Esophagus mucosa (tissue), 1 donor: ENCODE measurements at places on chromosomes 7 and 10. TPM values are rescaled to one million over a fixed set of nuclear protein-coding genes. Genes with fewer than 3 reads are reported as not detected.

SPDYE18 gene
- total RNA-seq: not detected

FAM20C gene
- total RNA-seq: 12.6 TPM

FAM180A gene
- total RNA-seq: 0.68 TPM

PRR15 gene
- 0.92 TPM for total RNA-seq

VIPR2 gene
- 0.04 TPM for total RNA-seq

HHEX gene
- 1.1 TPM for total RNA-seq

- ATAC-seq: no peak
These were observed 20.4 kb downstream of the GNAT3 start for GRCh38 chr7:80491462-80491861.

GRCh38 chr7:137521451-137521850 is 177.9 kb upstream of the PTN start:
- no peak for ATAC-seq

GRCh38 chr7:137846827-137847567 is at the start of gene DGKI:
DGKI (minus strand) TSS chr7:137846974.
- peak; percentile 25 for ATAC-seq

- no peak for ATAC-seq
These were observed 101.6 kb downstream of the C10orf90 start for GRCh38 chr10:126568809-126569385.

GRCh38 chr10:119501690-119502089 is 40.8 kb downstream of the RGS10 start:
- no peak for ATAC-seq

GRCh38 chr10:47326927-47327330 is 4.7 kb downstream of the GDF2 start:
- no peak for ATAC-seq

- ATAC-seq: no peak
These were observed 262.8 kb downstream of the FGFR2 start for GRCh38 chr10:121335386-121335925.

DNA sequence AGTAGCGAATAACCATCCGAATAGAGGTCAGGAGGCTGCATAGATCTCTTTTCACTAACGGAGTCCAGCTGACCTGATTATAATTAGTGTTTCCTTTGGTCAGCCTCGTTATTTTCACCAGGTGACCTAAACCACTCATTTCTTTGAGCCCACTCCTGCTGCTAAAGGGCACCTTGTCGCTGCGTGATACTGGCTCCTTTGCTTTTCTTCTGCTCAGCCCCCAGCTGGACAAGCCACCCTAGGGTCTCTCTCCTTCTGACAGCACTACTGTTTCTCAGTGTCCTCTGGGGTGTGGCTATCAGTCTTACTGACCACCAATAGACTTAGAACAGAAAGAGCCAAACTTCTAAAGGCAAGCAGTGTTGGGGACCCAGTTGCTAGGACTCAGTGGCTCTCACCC is 2.7 kb upstream of the IGFBP3 start:
- no peak for ATAC-seq

- ATAC-seq: peak; percentile 45
These were observed 678 bp upstream of the TMEM106B start for GRCh38 chr7:12210179-12211053.

- ATAC-seq: no peak
These were observed 220.5 kb downstream of the PTPRN2 start for GRCh38 chr7:158366916-158367633.

- ATAC-seq: no peak
These were observed 124.8 kb downstream of the SAMD9 start for GRCh38 chr7:92992932-92993331.

DNA sequence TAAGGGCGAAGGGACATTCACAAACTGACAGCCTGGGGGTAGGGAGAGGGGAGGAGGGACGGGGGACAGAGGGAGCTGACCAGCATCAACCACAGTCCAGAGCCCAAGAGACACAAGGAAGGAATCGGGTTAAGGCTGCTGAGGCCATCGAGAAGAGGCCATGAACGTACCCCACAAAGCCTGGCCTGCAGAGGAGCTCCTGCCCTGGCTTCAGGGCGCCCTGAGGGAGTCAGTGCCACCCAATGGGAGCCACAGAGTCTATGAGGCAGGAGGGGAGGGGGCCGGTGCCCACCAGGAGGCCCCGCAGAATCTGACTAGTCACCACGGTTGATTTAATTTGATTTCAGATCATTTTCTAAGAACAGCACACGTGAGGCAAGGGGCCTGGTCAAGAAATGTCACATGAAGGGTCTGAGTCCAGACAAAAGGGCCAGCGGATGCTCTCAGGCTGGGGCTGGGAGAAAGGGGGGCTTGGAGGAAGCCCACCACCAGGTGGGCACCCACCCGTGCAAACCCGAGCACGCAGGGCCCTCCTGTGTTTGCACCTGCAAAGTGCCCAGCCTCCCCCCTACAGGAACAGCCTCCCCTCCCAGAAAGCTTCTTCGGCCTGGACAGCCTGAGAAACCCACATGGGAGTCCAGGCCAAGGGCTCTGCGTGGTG is 40.4 kb downstream of the CAMK2B start:
- no peak for ATAC-seq

DNA sequence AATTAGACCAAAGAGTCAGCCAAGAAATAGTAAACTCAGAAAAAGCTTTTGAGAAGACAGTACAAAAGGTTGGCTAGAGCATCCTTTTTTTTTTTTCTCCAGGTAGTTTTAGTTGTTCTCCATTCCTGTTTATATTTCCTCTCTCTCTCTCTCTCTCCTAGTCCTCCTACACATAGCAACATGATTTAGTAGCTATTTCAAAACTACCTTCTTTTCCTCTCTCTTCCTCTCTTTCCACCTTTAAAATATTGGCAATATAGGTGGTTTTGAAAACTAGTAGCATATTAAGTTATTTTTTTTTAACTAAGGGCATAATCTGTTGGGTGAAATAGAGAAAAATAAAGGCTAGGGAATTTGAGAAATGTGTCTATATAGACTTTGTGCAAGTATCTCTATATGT is 5.0 kb downstream of the SKIDA1 start:
- ATAC-seq: no peak

DNA sequence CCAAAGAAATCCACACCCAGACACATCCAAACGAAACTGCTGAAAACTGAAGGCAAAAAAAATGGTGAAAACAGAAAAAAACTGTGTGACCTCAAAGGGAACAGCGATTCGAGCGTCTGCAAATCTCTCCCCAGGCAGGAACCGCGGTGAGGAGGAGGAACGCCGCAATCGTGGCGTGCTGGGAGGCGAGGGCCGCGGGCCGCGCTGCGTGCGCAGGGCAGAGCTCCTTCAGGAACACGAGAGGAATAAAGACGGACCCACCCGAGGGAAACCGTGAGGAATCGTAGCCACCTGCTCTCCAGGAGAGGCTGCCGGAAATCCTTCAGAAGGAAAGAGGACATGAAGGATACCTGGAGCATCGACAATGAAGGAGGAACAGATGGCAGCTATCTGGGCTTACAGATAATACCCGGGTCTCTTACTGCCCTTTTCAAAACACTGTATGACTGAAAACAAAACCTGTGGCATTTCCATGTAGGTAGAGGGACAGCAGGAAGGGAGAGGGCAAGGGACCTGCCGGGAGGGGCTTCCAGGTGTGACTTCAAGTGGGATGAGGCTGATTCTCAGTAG is 266.0 kb downstream of the MAD1L1 start:
- ATAC-seq: no peak

GRCh38 chr7:142088022-142088714 is 23.4 kb upstream of the MGAM2 start:
- no peak for ATAC-seq
